ENCODE measurements at places on chromosomes 2 and 18.

GRCh38 chr2:48510329-48510728, 19.6 kb upstream of the STON1 start:
- DNase-seq, result peak; percentile 76

DNA sequence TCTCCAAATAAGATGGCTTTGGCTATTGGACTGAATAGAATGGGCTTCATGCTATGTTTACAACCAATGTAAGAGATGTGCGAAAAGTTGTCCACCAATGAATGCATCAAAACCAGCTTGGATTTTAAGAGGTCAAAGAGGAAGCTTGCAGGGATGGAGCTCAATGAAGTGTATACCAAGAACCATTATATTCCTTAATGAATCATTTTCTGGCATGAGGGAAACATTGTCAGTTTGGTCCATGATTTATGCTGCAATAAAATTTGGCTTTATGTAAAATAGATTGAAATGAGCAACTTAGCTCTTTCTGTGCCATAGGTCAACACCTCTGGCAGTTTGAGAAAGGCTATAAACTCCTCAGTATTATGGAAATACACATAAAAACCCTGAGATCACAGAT, 107.3 kb downstream of the SH3BP4 start:
- no peak for DNase-seq

GRCh38 chr2:159003555-159003954, 35.1 kb downstream of the TANC1 start:
- no peak for DNase-seq

DNA sequence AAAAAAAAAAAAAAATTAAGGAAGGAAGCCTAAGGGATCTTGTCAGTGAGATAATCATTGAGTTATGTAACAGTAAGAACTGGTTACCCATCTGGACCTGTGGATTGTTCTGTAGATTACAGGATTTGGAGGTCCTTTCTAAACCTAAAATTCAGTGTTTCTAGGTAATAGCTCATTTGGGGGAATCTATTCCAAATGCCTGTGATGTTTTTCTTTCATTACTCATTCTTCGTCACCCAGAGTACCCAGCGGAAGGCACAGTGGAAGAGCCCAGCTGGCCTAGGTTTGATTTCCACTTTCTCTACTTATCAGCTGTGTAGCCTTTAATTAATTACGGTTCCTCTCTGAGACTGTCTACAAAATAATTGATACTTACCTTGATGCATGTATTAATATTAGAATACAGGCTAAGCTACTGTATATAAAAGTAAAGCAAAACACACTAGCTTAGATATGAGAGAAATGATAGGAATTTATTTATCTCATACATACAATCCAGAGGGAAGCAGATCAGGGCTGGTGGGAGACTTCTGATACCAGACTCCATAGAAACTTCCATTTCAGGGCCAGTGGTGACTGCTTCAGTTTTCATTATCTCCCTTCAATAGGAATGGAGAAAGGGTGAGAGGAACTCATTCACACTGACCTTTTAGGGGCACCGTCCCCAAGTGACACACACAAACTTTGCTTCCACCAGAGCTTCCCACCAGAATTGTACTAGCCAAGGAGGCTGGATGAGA, 115.8 kb upstream of the NOSTRIN start:
- peak; percentile 58 for DNase-seq

DNA sequence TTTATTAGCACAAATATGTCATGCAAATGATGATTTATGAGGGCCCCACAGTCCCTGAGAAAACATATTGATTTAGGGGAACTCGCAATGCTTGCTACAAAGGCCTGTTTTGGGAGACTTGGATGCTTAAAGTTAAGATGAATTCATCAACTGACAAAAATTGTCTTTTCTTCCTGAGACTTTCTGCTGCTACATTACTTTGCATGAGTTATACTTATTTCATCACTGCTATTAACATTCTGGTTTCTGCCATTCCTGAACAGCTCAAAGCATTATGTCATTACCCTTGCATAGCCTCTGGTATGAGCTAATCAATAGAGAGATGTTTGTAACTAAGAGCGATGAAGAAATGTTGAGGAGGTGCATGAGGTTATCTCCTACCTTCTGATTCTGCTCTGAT, 74.4 kb downstream of the SOX11 start:
- no peak for DNase-seq

- peak; percentile 82 for DNase-seq
Measured at GRCh38 chr2:205680067-205680466, 2.2 kb upstream of the NRP2 start.

- no peak for DNase-seq
Measured at GRCh38 chr18:54762386-54762785, 65.9 kb upstream of the RAB27B start.

- DNase-seq, result no peak
Measured at GRCh38 chr2:68303033-68303901, 16.5 kb downstream of the CNRIP1 start.

DNA sequence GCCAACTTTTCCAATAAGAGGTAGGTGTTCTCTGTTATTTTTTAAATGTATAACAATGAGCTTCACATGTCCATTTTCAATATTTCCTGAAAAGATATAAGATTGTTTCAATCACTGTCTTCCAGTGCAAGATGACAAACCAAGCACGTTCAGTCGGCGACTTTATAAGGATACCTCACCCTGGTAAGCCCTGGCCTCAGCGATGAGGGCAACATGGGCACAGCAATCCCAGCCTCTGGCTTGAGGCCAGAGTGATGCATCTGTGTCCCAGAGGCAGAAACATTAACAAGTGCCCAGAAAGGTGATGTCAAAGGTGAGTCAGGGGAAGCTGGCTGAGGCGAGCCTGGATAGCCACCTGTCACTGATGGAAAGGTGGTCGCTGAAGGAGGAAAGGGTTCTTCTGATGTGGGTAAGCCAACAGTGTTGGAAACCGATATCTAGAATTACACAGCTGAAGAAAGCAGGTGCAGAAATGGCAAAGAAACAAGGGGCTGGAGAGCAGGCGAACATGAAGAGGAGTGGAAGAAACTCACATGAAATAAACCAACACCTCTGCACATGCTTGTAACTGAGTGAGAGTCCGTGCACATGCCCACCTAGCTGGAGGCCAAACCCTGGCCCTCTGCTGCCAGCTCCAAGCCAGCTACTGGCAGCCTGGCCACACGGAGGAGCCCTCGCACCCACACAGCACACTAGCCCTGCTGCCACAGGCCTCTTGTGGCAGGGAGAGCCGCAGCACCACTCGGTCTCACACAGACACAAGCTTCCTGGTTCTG, 65.5 kb downstream of the FBXO15 start:
- DNase-seq, result peak; percentile 13

DNA sequence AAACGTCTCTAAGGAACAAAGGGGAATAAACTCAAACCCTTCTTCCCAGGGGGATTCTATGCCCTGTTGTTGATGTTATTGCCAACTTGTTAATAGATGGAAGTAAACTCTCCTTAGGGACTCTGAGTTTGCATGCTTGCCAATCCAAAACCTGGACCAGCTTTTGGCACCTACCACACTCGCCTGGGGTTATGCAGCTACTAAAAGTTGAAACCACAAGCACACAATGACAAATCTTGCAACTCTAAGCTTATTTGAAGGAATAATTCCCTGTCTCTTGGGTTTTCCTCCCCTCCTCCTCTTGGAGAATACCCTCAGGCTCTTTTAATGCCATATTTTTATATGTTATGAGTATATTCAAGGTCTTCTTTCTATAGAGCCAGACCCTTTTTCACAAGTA, 484.1 kb downstream of the FBXO15 start:
- DNase-seq, result no peak

DNA sequence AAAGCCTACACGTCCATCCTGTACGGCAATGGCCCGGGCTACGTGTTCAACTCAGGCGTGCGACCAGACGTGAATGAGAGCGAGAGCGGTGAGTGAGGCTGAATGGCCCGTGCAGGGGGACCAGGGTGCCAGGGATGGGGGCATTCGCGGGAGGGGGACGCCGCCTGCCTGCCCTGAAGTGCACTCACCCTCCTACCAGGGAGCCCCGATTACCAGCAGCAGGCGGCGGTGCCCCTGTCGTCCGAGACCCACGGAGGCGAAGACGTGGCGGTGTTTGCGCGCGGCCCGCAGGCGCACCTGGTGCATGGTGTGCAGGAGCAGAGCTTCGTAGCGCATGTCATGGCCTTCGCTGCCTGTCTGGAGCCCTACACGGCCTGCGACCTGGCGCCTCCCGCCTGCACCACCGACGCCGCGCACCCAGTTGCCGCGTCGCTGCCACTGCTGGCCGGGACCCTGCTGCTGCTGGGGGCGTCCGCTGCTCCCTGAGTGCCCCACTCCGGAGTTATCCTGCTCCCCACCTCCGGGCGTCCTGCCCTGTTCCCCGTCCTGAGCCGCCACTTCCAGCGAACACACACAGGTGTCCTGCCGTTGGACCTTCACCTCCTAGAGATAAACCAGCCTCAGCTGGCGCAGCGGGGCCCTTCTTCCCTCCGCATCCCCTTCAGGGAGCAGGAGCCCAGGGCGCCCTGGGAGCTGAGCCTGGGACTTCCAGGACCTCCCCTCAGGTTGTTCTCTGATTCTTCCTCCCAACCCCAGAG, 2.9 kb downstream of the ALPI start:
- no peak for DNase-seq

GRCh38 chr2:127704641-127705390, 3.5 kb downstream of the SFT2D3 start:
- DNase-seq, result no peak

DNA sequence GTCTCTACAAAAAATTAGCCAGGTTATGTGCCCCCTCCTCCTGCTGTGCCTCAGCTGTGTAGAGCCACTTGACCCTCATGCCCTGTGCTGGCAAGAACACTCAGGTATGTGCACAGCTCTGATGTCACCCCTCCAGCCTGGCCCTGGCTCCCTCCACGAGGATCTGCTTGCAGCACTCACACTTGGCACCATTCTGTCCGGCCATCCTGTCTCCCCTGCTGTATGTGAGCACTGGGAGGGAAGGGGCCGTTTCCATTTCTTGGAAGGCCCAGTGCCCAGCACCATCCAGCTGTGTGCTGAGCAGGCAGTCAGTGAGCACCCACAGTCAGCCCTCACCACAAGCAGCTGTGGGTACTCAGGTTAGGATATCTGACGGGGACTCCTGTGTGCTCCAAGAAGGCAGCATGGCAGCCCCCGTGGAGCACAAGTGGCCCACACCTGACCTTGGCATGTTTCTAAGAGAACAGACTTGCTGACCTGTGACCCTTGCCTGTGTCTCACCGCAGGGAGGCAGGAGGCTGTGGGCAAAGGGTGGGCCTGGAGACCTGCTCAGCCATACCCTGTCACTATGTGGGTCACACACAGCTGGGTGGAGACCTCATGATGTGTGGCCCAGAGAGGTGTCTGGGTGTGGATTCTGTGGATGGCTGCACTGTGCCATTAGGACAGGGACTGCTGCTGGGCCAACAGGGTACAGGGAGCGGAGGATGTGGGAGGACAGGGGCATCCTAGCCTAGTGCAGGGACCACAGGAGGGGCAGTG, 31.5 kb downstream of the USP34 start:
- DNase-seq, result no peak

GRCh38 chr2:8244639-8245038, 437.2 kb upstream of the ID2 start:
- no peak for DNase-seq

DNA sequence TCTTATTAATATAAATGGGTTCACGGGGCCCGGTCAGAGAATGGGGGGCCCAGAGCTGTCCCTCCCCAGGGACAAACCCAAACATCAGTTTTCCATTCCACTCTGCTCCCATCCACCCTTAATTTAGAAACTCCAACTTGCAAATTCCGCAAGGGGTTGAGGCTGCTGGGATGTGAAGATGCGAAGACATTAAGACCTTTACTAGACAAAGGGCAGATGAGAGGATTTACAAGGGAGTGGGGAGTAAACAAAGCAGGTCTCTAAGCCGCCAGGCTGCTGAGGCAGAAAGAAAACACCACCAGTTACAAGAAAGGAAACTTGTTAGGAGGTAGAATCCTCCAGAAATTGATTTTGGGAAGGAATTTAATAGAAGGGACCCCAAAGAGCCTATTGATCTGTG, 33.1 kb downstream of the MARCO start:
- no peak for DNase-seq

GRCh38 chr18:21163647-21164547, 52.3 kb upstream of the ROCK1 start:
- peak; percentile 94 for DNase-seq
